ENCODE measurements at places on chromosomes 7 and 10. TPM values are rescaled to one million over a fixed set of nuclear protein-coding genes. Genes with fewer than 3 reads are reported as not detected.

DNA sequence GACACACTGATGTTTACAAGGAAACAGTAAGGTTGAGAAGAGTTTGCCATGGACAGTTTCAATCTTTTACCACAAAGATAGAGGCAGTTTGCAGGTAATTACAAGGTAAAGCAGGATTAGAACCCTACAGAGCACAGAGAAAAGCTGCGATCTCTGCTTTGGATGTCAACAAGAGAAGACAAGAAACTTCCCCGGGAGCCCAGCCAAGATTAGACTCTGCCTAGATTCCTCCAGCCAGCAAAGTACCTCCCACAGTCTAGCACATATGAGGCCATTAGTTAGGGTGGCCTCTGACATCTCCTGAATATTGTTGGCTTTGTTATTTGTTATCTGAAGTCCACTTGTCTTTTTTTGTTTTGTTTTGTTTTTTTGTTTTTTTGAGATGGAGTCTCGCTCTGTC, 178.1 kb downstream of the CALN1 start:
- no peak for DNase-seq

FKBP6 gene
- total RNA-seq, result not detected

DNA sequence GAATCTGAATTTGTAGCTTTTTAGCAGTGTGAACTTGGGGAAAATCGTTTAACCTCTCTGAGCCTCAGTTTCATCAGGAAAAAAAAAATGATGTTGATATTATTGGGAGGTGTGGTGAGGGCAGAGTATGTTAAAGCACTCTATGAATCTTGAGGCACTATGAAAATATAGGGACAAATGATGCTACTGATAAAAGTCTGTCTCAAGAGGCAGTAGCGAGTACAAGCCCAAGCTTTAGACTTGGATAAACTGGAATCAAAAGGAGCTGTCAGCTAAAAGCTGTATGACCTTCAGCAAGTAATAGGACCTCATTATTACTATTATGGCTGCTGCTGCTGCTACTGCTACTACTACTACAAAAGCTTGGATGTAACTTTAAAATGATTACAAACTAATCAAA, 8.4 kb downstream of the ZNF277 start:
- DNase-seq, result no peak

DNA sequence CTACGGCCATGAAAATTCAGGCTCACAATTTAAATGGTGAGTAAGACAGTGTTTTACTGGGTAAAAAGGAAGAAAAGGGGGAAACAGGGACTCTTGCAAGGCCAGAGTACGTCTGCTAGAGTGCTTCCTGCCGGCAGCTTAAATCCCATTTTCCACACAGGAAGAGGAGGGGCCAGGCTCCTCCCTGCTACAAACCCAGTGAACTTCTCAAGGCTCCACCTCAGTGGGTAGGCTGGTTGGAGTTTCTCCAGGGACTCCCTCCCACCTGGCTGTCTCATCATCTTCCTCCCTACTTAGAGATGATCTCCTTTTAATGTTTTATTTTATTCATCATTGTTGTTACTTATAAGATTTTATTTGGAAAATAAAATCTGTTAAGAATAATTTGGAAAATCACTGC, 62.6 kb upstream of the SEMA3C start:
- no peak for DNase-seq

PTPN20 gene
- 21.1 TPM for total RNA-seq

Data from NCI-H460 (cell line).